IPS DF 19.7 (cell line): ENCODE measurements at places on chromosomes 1 and 21.

DNA sequence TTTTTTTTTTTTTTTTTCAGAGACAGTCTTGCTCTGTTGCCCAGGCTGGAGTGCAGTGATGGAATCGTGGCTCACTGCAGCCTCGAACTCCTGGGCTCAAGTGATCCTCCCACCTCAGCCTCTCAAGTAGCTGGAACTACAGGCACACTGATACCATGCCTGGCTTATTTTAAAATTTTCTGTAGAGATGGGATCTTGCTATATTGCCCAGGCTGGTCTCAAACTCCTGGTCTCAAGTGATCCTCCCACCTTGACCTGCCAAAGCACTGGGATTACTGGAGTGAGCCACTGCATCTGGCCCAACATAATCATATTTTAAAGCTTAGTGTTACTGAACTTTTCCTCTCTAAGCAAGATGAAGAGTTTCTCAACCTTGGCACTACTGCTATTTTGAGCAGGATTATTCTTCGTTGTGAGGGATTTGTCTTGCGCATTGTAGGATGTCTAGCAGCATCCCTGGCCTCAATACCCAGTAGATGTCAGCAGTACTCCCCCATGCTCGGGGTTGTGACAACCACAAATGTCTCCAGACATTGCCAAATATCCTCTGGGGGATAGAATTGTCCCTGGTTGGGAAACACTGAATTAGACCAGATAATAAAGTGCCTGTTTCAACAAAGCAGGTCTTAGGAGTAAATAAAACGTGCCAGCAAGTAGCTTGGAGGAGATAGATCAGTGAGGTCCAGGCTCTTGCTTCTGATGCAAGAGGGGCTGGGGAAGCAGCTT lies 15.1 kb upstream of the THRAP3 start:
- no peak for DNase-seq

DNA sequence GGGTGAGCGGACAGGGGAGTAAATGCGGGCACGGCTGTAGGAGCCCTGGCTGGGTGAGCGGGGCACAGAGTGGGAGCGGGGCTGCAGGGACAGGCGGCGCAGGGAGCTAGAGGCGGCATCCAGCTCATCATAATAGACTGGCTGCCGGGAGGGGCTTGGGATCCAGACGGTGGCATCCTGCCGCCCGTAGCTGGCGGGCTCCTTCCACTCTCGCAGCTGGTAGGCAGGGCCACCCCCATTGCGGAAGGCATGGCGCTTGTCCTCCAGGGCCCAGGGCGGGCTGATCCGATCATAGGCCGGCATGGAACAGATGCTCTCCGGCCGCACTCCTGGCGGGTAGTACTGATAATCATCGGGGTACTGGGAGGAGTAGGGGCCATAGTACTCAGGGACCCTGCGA lies 43.7 kb upstream of the GOLT1A start:
- no peak for DNase-seq

- DNase-seq, result no peak
Measured at GRCh38 chr1:117215733-117216462, 5.2 kb upstream of the VTCN1 start.

DNA sequence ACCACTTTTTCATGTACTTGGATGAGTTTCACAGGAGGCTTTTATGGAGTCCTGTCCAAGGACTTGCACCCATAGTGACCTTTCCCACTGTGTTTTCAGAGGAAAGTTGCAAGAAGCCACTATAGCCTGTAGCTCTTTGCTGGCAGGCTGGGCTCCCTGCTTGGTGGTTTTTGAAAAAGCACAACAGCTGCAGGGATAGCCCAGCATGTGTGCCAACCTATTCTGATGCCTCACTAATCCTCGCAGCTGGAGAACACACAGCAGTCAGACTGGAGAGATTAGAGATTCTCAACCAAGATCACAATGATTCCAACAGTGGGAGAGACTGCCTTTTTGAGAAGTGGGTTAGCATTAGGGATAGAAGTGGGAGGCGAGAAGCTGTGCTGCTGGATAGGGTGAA lies 24.1 kb upstream of the ARHGEF11 start:
- no peak for DNase-seq
